ENCODE measurements at places on chromosomes 3 and 15.

- DNase-seq = peak; percentile 44
Observed at GRCh38 chr15:75578173-75578947, 755 bp downstream of the PTPN9 start.

- DNase-seq = no peak
Observed at GRCh38 chr3:122784436-122784835, 9.2 kb downstream of the HSPBAP1 start.

GRCh38 chr3:187122261-187122660, 17.0 kb downstream of the RPL39L start:
- no peak for DNase-seq

DNA sequence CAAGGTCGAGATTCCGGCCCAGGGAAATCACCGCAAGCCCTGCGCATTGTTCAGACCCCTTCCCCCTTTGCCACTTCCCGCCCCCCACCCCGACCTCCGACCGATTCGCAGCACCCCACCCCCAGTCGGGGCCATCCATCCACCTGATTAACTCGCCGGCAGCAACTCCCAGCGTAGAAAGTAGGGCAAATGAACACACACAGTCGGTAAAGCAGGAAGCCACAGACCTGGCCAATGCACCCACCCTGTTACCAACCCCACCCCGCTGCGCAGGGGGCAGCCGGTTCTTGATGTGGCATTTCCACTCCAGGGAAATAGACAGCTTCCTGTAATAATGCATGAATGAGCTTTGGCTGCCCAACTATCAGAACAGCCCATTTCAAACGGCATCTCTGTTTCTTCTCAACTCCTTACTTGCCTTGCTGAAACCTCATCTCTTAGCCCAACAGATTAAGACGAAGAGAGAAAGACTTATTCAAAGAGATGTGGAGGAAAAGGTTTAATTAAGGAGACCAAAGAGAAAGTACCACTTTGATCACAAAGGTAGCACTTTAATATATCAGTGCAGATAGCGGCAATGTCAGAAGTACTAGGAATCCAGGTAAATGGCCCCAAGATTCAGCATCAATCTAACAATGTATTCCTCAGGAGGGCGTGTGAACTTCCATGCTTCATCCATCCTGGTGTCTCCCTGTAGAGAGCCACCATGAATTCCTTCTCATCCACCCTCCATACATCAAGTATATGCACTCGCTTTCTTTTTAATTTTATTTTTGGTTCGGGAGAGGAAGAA, 1.9 kb downstream of the TNIK start:
- DNase-seq = peak; percentile 35

- DNase-seq = no peak
Observed at GRCh38 chr3:139916271-139916670, 18.7 kb upstream of the CLSTN2 start.

DNA sequence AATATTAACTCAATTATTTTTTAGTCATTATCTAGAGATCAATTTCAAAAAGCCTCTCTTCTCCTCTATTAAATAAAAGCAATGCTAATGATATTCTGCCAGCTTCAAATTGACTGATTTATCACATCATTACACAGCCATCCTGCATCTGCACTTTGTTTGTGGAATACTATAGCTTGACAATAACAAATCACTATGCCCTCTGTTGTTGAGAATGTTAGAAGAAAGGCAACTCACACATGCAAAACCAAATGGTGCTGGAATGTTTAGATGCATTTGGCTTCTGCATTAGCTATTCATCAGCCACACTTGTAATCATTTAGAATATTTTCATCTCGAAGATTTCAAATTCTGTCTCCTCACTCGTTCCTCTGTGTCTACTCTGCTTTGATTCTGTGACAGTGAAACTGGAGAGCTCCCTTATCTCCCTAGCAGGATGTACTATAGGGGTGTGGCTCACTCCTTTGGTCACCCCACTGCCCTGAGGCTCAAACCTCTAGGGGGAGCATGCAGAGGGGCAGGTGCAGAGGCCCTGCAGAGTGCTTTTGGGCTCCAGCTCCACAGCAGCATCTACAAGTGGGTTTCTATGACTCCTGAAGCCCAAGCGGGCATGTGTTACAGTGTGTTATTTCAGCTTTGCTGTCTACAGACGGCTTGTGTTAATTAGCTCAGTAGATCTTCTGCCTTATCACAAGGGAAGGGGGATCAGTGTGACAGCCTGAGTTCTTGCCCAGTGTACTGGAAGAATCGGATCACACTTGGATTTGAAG, 454.1 kb upstream of the BCHE start:
- no peak for DNase-seq

DNA sequence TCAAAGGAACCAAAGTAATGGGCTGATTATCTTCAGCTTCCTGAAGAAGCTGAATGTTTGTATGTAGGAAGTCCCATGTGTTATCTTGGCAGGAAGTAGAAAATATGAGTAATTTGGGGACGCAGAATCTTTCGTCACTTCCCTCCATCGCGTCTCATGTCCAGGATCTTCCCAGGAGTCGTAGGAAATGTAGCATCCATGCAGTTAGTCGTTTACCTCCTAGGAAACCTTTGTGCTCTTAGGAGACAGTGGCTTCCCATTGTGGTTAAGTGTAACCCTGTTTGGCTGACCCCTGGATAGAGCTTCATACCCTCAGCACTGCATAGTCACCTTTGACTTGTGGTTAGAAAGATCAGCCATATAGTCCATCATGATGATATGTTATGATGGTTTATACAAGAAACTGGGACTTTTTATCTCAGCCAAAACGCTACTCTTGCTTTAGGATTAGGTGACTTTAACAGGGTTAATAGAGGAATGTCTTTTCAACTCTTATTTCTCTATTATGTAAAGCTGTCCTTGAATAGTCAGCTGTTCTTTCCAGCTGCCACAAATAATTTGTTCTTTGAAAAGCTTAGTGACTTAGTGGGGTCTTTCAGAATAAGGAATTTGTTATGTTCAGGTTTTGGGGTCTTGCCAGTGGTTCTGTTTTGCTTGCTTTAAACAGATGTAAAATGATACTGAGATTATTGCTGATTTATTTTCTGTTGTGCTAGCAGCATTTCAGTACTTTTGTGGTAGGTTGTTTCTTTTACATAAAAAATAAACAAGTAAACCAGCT, 92.2 kb downstream of the KLHL25 start:
- no peak for DNase-seq

DNA sequence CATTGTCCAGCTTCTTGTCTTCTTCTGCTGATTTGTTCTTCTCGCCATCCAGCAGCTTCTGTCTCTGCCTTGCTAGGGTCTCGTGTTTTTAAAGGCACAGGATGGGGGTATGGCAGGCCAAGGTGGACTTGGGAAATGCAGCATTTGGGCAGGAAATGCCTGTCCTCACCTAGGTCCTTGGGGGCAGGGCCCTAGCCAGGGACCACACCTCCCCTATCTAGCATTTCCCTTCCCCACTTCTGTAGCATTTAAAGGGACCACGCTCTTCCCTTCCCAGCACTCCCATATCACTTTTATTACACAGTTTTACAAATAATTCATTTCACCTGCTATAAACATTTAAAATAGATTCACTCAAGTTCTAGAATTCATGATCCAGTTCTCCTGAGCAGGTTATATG, 315.4 kb upstream of the LMCD1 start:
- DNase-seq = no peak

DNA sequence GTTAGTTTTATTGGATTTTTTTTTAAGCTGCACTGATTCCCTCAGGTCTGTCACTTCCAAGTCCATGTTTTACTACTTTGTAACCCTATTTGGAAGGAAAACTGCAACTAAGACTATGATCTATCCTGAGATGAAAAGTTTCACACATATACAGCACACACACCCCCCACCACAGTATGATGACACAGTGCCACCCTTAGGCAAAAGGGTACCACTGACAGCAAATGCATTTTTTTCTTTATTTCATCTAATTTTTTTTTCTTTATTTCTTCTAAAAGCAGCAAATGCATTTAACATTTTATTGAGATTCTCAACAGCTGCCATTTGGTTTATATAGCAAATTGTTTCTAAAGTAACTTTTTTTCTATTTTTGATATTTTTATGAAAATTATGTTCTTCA, 21.2 kb downstream of the NGRN start:
- DNase-seq = no peak

GRCh38 chr15:80098341-80098740, 38.9 kb downstream of the ZFAND6 start:
- DNase-seq = no peak

GRCh38 chr3:183448369-183449128, 20.1 kb upstream of the MCF2L2 start:
- DNase-seq = no peak

DNA sequence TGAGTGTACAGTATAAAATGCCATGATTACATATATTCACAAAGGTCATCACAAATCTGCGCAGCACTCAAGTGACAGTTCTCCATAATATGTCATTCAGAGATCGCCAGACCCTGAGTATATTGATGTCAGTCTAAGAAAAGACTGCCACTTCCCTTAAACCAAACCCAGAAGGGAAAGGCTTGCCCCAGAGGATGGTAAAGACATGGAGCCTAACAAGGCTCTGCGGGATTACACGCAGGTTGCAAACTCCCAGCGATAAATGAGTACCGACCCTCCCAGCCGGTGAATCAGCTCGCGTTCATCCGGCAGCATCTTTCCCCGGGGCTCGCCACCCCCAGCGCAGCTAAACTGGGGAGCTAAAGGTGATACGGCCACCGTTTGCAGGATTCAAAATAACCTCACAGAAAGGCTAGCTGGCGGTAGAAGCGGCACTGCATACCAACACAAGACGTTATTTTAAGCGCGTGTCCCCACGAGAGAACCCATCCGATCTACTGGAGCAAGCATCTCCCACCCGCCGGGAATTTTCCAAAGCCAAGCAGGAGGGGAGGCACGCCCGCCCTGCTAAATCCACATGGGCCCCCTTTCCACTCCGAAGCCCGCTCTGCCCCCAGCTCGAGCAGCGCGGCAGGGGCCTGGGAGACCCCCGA, 643 bp downstream of the MYO5A start:
- peak; percentile 26 for DNase-seq

- DNase-seq = no peak
Observed at GRCh38 chr3:127182431-127182830, 10.5 kb upstream of the PRR23E start.

DNA sequence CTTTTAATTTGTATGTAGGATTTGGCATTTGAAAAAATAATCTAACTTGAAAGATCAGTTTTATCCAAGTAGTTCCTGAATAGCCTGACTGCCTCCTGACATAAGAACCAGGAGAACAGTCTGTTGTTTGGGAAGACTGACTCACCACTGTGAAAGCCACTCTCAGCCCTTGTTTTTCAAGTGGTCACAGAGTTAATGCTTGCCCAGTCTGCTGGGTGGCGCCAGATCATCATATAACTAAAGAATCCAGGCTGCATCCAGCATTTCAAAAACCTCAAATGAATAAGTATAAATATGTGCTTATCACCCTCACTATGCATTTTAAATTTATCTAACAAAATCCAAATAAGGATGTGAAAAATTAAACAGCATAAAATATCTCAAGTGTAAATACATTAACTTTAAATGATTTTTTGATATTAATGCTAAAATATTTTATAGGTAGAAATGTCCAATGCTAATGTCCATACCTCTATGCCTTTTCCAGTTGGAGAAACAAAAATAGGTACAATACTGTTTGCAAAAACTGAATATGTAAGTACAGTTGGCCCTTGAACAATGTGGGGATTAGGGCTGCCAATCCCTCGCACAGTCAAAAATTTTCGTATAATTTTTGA, 26.9 kb upstream of the ZBBX start:
- peak; percentile 86 for DNase-seq
